ENCODE measurements at places on chromosomes 1 and 21. TPM values are rescaled to one million over a fixed set of nuclear protein-coding genes. Genes with fewer than 3 reads are reported as not detected.

Gene SLC26A9
- not detected for total RNA-seq

Gene GPR25
- not detected for total RNA-seq

- no peaks in the 10 kb centered on the region for H3K27me3 ChIP-seq
- H3K4me1 ChIP-seq, result peaks cover 5% of the 10 kb centered on the region
- no peak for DNase-seq
- H3K36me3 ChIP-seq, result no peaks in the 10 kb centered on the region
- H3K4me3 ChIP-seq, result no peak overlapping the region
- no peak overlapping the region for H3K27ac ChIP-seq
Measured at GRCh38 chr1:206941766-206942418, 4.4 kb downstream of the PIGR start.

DNA sequence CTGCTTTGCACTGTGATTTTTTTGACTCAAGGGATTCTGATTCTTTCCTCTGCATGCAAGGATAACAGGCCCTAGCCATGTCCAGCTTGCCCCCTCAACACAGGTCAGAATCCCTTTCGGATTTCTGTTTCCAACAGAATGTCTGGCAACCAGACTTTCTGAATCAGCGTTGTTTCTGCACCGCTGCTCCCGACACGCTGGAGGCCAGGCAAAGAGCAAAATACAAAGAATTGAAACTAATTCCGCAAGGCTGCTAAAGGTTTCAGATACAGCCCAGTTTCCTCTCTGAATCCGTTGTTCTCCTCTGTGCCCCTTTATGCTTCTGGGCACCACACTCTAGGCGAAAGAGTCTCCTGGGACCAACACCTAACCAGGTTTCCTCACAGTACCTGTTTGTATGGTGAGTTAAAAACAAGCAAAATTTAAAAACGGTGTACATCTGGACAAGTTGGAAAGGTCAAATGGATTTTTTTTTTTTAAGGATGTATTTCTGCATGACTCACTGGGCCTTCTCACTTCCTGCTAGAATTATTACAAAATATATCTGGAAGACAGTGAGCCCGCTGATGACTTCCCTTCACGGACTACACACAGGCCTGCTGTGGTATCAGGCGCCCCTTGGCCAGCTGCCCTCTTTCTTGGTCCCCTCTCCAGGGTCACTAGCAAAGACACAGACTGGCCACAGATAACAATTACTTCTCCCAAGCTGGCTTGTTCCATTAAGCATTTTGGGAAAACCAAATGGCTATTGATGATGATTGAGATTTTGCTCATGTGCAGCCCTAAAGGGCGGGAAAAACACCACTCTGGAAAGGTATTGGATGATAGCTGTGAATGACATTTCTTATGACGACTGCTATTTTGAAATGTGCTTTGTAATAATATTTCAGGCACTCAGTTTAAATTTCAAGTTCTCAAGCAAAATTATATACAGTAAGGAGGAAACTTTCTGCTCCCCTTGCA is 118.3 kb downstream of the TGFB2 start:
- H3K27me3 ChIP-seq, result no peaks in the 10 kb centered on the region
- H3K27ac ChIP-seq, result peak overlapping the region; percentile 40
- H3K36me3 ChIP-seq, result no peaks in the 10 kb centered on the region
- no peaks in the 10 kb centered on the region for H3K4me1 ChIP-seq
- H3K4me3 ChIP-seq, result no peak overlapping the region

- no peaks in the 10 kb centered on the region for H3K36me3 ChIP-seq
- H3K4me1 ChIP-seq, result peaks cover 63% of the 10 kb centered on the region
- H3K27ac ChIP-seq, result peak overlapping the region; percentile 39
- no peak overlapping the region for H3K4me3 ChIP-seq
Measured at GRCh38 chr1:169680377-169681019, 30.9 kb downstream of the SELL start.

DNA sequence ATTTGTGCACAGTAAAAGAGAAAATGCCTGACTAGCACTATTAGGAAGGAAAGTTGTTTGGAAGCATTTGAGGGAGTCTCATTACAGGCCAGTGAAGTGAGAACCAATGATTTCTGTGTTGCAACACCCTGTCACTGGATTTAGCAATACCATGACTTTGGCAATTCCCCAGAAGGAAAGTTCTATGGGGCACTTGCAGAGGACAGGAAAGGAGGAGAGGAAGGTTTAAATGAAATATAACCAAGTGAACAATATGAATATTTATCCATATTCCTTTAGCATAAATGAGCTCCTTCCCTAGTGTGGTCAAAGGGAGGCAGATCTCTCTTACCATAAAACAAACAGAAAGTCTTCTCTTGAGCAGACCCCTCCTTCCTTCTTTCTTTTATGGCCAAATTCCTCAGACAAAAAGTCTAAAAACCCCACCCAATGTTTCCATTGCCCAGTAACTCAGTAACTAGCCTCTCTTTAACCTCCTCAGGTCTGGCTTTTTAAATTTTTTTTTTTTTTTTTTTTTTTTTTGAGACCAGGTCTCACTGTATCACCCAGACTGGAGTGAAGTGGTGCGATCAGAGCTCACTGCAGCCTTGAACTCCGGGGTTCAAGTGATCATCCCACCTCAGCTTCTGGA is 5.5 kb downstream of the TLR5 start:
- H3K36me3 ChIP-seq, result no peaks in the 10 kb centered on the region
- H3K4me1 ChIP-seq, result peaks cover 42% of the 10 kb centered on the region
- H3K4me3 ChIP-seq, result no peak overlapping the region
- no peak for DNase-seq

DNA sequence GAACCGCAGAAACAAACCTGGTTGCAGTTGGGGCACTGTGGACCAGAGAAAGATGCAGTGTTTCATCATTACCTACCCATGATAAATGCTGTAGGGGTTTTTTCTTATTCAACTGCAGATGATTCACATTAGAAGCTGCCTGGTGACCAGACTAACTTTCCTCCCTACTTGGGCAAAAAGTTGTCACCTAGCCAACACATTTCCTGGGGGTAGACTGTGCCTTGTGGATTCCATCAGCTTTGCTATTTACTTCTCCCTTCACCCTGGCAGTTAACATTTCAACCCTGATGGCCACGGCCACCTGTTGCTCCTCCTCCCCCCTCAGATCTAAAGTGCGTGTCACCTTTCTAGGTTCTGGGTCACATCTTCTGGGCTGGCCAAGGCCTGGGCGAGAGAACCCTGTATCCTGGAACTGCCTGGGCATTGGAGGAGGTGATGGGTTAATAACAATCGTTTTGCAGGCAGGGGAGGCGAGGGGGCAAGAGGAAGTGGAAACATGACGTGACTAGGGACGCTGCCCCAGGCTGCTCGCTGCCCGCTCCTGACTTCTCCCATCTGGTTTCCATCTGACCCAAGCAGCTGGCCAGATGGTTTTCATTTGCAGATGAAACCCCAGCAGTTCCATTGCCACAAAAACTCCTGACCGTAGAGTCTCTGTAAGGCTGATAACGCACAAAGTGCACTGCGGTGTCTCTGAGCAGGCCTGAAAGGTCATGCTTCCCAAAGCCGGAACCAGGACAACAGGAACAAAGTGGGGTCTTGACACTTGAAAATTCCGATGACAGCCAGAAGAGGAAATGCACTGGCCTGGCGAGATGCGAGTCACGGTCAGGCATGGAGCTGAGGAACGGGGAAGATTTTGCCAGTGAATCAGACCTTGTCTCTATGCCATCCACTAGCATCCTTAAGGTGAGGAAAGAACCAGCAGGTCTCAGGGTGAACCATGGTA is 36.6 kb downstream of the CAPZB start:
- H3K27ac ChIP-seq, result peak overlapping the region; percentile 81
- no peak overlapping the region for H3K4me3 ChIP-seq
- H3K4me1 ChIP-seq, result peaks cover 76% of the 10 kb centered on the region
- DNase-seq, result peak; percentile 80
- no peaks in the 10 kb centered on the region for H3K36me3 ChIP-seq

Measured in spleen (tissue), 13 donors.